NCI-H460 (cell line): ENCODE measurements at places on chromosomes 1 and 21.

GRCh38 chr1:51963592-51964308 lies 26.8 kb downstream of the RAB3B start:
- DNase-seq: no peak

DNA sequence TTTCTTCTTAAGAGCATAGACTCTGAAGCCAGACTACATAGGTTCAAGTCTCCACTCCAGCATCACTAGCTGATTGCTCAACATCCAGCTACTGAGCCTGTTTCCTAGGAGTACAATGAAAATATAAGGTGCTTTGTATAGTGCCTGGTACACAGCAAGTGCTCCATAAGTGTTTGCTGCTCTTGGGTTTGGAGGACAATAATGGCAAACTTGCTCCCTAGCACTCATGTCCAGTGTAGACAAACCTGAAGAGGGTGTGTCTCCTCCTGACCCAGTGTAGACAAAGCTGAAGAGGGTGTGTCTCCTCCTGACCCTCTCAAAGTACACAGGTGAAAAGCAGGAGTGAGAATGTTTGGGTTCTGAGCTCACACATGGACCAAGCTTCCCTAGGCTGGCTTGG lies 10.5 kb upstream of the ECE1 start:
- no peak for DNase-seq

- DNase-seq: no peak
Measured at GRCh38 chr1:215636258-215636965, 69.3 kb downstream of the KCTD3 start.

- DNase-seq: no peak
Measured at GRCh38 chr1:983798-984475, 2.0 kb upstream of the PERM1 start.
